Mesenchymal stem cell (in vitro differentiated cells and primary cell): ENCODE measurements at places on chromosomes 4 and X.
A peak's percentile ranks its signal among the peaks of the same experiment; 100 is the strongest.

GRCh38 chr4:1151541-1151940 is 20.8 kb downstream of the SPON2 start:
- DNase-seq = no peak

GRCh38 chr4:156971165-156971675 is 379 bp downstream of the PDGFC start:
- no peak for DNase-seq

- DNase-seq = no peak
These were observed 436.6 kb downstream of the SPRY1 start for GRCh38 chr4:123833171-123833643.

GRCh38 chr4:156109943-156110900 is 156.6 kb upstream of the CTSO start:
- DNase-seq = peak; percentile 72

DNA sequence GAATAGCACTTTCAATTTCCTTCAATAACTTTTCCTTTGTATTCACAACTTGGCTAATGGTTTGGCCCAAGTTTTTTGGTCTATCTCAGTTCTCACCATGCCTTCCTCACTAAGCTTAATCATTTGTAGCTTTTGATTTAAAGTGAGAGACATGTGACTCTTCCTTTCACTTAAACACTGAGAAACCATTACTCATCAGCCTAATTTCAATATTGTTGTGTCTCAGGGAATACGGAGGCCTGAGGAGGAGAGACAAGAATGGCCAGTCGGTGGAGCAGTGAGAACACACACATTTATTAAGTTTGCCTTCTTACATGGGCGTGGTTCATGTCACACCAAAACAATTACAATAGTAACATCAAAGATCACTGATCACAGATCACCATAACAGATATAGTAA is 56.7 kb downstream of the TSPAN5 start:
- no peak for DNase-seq

DNA sequence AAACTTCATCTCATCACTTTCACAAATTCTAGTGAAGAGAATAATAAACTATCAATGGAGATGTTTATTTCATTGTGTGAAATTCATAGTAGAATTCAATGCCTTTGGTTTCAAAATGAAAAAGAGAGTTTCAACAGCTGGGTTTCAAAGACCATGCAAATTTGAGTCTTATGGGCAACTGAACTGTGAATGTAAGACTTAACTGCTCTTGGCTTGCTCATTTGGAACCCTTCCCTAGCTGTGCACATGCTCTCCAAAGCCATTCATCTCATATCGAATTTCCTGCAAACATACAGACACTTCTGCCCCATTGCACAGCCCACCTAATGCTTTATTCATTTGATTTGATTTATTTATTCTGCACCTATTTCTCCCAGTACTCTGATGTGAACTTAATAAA is 154.5 kb downstream of the GRXCR1 start:
- DNase-seq = no peak

DNA sequence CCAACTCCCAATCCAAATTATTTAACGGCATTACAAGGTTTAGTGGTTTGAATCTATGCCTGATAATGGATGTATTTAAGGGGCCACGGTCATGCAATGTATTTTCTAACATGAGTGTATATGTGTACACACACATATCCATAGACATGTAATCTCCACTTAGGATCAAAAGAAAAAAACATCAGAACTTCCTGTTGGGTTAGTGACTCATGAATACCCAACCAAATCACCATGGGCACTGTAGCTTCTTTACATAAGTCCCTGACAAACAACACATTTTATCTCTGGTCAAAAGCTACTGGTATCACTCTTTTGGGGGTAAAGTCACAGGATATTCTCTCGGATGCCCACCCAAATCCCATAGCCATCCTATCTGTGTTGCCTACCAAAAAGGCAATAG is 36.5 kb upstream of the TFDP3 start:
- DNase-seq = peak; percentile 65

DNA sequence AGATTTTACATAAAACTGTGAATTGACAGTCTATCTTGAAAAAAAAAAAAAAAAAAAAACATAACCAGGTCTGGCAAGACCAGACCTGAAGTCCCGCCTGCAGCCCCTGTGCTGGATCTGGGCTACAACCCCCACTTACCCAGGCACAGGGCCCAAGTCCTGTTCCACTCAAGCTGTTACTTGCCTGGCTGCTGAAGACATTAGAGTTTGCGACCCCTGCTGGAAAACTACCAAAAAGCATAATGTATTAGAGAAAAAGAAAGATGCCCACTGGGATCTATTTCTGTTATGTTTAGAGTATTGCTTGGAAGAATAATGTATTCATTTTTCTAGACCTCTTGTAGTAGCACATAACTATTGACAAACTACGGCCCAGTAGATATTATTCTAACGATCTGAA is 4.7 kb downstream of the HS3ST1 start:
- DNase-seq = peak; percentile 45

GRCh38 chrX:69321006-69321655 is 155.9 kb upstream of the PJA1 start:
- DNase-seq = no peak

DNA sequence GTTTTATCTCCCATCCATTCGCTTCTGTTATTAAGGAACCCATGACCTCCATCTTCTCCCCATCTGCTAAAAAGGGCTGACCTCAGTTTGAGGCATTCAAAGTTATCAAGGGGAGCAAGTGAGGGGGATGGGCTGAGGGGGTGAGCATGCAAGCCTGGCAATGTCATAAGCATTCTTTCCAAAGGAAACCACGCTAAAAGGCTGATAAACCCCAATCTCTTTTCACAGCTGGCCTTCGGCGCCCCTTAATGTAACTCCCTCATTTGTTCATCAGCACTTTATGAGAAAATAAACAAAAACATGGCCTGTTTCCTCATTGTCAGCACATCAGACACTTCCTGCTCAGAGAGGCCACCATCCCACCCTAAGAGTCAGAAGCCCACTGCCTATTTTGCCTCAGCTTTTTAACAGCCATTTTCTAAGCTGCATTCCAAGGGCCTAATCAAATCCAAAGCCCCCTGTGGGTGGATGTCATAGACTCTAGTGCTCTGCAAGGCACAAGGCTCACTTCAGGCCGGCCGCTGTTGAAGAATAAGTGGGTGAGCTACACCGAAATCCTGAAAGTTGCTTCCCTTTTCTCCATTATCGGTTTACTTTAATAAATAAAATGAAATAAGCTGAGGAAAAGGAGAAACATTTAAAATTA is 92.0 kb upstream of the SRD5A3 start:
- no peak for DNase-seq

DNA sequence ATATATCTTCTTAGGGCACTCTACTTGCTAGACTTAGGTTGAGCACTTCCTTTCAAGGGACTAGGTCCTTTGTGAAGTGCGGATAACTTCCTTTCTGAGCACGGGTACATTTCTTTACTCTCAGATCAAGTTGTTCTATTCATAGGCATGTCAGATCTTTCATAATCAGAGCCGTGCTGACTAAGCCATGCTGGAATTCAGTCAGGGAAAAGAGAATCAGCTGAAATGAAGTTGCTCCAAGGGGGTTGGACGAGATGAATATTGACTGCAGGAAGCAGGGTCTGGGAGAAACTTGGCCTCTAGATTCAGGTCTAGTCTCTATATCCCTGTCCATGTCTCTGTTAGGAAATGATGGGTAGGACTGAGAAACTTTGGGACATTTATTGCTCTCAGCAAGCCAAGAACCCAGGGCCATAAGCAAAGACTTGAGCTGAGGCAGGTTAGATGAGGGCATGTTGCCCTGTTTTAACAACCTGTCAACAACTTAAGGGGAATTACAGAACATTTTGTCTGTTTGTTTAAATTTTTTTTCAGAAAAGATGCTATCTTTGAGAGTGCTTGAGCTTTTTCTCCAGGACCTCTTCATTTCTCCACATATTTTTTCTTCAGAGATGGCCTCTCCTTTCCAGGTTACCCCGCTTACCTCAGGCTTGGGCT is 28.3 kb downstream of the AREG start:
- peak; percentile 91 for DNase-seq

GRCh38 chr4:988726-989721 is 2.2 kb downstream of the IDUA start:
- DNase-seq = no peak

DNA sequence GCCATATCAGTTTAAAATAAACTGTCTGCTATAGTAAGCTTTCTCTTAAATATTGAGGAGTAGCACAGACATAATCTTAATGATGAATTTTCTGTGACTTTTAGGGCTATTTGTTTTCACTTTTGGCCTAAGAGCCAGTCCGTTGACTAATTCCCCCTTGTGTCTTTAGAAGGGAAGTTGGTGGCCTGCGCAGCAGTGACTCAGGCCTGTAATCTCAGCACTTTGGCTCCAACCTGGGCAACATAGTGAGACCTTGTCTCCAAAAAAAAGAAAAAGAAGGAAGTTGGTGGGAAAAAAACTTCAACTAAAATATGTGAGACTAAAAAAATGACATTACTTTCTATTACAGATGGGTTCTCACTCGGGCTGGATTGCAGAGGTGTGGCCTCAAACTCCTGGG is 3.4 kb downstream of the NCAPG start:
- DNase-seq = peak; percentile 62

GRCh38 chr4:64068096-64068495 is 341.2 kb downstream of the TECRL start:
- DNase-seq = peak; percentile 49
